A549 treated with CORT108297 at 1 μM for 4 hours (cell line): ENCODE measurements at places on chromosomes 7 and 10. TPM values are rescaled to one million over a fixed set of nuclear protein-coding genes. Genes with fewer than 3 reads are reported as not detected.

Gene STEAP4
- total RNA-seq, result 0.03 TPM in 1 of 5 replicates, not detected in the others

Gene GALNT17
- not detected in 5 replicates for total RNA-seq

Gene EIF5AL1
- 2.2 to 3.2 TPM (median 2.4 TPM) in 5 replicates for total RNA-seq

Gene IKZF1
- not detected in 5 replicates for total RNA-seq

Gene EGFR
- 85.3 to 136 TPM (median 112 TPM) in 5 replicates for total RNA-seq
